ENCODE measurements at places on chromosomes 12 and 14.
A peak's percentile ranks its signal among the peaks of the same experiment; 100 is the strongest.

- DNase-seq = peak; percentile 57
Measured at GRCh38 chr14:105486974-105487448, 325 bp downstream of the CRIP1 start.

DNA sequence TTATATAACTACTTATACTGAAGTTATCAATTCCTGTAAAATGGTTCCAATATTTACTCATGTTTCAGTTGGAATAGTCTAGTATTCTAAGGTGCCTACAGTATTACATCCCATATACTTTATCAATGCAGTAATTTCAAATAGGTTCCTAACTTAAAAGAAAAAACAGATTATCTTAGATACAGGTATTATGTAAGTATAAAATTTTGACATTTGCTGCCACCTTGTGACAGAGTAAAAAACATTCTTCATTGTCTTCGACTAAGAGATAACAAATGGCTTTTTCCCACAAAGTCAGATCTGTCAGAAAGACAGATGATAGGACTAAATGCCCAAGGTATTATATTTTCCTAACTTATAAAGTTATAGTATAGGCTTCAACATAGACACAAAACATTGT, 78.7 kb downstream of the TXNDC16 start:
- DNase-seq = no peak

DNA sequence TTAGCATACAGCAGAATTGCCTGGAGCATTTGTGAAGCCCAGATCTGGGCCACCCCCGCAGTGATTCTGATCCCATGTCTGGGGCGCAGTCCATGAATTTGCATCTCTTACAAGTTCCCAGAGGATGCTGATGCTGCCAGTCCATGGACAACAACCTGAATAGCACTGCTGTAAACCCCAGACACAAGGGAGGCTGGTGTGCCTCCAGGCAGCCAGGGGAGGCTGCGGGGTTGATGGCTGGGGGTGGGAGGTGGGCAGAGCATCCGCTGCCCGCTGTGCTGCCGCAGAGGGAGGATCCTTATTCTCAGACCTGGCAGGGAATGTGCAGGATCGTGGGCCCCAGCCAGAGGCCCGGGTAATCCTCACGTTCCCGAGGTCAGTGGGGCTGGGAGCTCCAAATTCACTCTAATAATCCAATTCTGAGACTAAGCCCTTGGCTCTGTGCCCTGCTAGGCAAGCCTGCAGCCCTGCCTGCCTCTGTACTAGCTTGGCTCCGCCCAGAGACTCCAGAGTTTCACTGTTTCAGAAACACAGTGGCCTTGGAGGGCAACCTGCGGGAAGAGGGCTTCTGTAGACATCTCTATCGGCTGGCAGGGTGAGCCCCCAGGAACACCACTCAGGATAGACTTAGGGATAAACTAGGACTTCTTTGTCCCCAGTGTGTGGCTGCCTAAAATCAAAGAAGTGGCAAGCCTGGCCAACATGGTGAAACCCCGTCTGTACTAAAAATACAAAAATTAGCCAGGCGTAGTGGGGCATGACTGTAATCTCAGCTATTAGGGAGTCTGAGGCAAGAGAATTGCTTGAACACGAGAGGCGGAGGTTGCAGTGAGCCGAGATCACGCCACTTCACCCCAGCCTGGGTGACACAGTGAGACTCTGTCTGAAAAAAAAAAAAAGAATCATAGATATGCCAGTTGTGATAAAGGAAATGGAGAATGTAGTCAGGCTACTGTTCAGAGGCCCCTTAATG, 17.8 kb upstream of the MLEC start:
- DNase-seq = no peak

- DNase-seq = peak; percentile 60
Measured at GRCh38 chr14:76964695-76965094, 63.8 kb downstream of the IRF2BPL start.

DNA sequence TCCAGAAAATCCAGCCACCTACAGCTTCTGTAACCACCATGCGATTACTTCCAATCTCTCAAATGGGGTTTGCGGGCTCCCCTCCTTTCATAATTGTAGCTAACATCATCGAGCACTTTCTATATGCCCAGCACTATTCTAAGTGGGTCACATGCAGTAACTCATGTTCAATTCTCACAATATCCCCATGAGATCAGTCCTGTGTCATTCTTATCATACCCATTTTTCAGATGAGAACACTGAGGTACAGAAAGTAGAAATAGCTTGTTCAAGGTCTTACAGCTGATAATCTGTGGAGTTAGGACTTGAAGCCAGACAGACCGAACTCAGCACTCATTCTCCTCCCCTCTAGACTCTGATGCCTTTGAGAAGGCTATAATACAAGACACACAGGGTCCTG, 74.9 kb downstream of the EID3 start:
- DNase-seq = no peak

DNA sequence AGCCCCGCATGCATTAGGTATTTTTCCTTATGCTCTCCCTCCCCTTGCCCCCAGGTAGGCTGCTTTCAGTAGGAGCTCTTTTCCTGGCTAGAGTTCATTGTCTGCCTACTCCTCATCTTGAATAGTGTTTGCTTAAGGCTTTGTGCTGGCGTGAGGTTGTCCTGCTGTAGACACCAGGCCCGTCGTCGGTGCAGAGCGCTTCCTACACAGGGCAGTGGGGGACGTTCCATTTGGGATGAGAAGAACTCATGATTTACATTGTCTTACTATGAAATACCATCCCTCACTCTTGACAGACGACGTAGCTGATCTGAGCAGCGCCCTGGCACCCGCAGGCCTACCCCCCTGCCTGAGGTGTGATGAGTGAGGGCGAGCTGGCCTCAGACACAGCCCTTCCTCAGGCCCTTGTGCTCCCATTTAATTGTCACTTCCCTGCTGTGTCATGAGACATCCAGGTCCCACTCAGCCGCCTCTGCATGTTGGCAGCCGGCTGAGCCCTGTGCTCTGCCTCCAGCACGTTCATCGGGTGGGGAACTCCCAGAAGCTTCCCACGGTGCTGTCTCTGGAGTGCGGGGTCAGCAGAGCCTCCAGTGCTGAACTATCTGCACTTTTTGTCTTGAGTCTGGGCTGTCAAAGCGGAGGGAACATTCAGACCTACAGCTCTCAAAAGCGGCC, 76.0 kb downstream of the WDR20 start:
- no peak for DNase-seq

DNA sequence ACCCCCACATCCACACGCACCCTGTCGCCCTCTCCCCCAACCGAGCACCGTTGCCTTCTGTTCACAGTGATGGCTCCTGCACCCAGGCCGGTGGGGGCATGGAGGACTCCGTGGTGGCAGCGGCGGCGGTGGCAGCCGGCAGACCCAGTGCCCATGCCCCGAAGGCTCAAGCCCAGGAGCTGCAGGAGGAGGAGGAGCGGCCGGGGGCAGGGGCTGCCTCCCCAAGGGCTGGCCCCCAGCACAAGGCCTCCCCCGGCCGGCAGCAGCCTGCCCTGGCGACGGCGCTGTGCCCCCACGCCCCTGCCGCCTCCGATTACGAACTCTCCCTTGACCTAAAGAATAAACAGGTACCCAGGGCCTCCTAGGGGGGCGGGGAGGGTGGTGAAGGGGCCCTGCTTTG, 59.0 kb downstream of the IQSEC3 start:
- no peak for DNase-seq
